Activated naive CD8-positive, alpha-beta T cell treated with anti-CD3 and anti-CD28 coated beads for 36 hours (primary cell): ENCODE measurements at places on chromosomes 1 and 21. TPM values are rescaled to one million over a fixed set of nuclear protein-coding genes. Genes with fewer than 3 reads are reported as not detected.
A peak's percentile ranks its signal among the peaks of the same experiment; 100 is the strongest.

GRCh38 chr1:41243079-41243385 lies 926 bp upstream of the SCMH1 start:
- peaks cover 1% of the 10 kb centered on the region for H3K36me3 ChIP-seq
- H3K27ac ChIP-seq: peak overlapping the region; percentile 75
- peak overlapping the region; percentile 77 for H3K4me3 ChIP-seq
- peaks cover 13% of the 10 kb centered on the region for H3K4me1 ChIP-seq
- no peak for DNase-seq

The NSL1 gene
- 35.7 TPM for total RNA-seq

The LEMD1 gene
- 0.78 TPM for total RNA-seq

GRCh38 chr1:74053407-74053806 lies 144.6 kb downstream of the LRRIQ3 start:
- H3K4me3 ChIP-seq: no peak overlapping the region
- H3K27me3 ChIP-seq: no peaks in the 10 kb centered on the region
- H3K36me3 ChIP-seq: no peaks in the 10 kb centered on the region
- DNase-seq: no peak
- no peaks in the 10 kb centered on the region for H3K4me1 ChIP-seq

GRCh38 chr1:73755649-73756048 lies 442.3 kb downstream of the LRRIQ3 start:
- no peak overlapping the region for H3K27ac ChIP-seq
- no peaks in the 10 kb centered on the region for H3K36me3 ChIP-seq
- H3K27me3 ChIP-seq: no peaks in the 10 kb centered on the region
- no peaks in the 10 kb centered on the region for H3K4me1 ChIP-seq
- DNase-seq: no peak

DNA sequence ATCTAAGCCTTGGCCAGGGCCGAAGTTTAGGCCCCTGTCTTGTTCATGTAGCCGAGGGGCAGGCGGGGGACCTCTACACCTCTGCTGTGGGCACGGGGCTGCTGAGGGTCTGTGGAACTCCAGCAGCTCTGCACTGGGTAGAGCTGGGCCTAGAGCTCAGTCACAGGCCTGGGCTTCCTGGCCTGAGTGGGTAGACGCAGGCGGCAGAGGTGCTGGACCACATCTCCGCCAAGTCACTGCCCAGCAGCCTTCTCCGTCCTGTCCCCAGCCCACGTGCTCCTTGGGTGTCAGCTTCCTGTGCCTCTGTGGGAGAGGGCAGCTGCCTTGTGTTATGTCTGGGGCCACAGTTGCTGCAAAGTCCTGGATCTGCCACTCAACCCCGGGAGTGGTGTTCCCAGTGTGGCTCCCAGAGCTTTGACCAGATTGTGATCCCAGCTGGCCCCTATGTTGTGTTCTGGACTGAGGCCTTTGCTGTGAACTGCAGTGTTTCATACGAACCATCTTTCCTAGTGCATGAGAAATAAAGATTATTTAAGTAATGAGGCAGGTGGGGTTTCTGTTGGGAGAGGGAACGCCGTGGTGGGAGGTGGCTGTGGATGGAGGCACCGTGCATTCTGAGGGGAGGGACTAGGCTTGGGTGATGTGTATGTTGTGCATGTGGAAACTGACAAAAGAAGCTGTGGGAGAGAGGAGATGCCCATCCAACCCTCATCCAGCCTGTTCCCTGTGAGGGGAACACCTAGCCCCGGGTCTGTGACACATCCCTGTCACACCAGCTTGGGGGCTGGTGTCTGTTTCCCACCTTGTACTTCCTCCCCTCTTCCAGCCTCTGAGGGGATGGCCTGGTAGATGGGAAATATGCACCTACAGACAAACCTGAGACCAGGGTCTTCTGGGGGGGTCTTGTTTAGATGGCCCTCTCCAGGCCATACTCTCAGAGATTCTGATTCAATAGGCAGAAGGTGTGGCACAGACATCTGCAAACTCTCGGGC lies 12.2 kb downstream of the AMPD2 start:
- H3K4me1 ChIP-seq: peaks cover 14% of the 10 kb centered on the region
- H3K4me3 ChIP-seq: no peak overlapping the region
- no peaks in the 10 kb centered on the region for H3K27me3 ChIP-seq
- DNase-seq: no peak

The IRF6 gene
- total RNA-seq: 2.1 TPM

DNA sequence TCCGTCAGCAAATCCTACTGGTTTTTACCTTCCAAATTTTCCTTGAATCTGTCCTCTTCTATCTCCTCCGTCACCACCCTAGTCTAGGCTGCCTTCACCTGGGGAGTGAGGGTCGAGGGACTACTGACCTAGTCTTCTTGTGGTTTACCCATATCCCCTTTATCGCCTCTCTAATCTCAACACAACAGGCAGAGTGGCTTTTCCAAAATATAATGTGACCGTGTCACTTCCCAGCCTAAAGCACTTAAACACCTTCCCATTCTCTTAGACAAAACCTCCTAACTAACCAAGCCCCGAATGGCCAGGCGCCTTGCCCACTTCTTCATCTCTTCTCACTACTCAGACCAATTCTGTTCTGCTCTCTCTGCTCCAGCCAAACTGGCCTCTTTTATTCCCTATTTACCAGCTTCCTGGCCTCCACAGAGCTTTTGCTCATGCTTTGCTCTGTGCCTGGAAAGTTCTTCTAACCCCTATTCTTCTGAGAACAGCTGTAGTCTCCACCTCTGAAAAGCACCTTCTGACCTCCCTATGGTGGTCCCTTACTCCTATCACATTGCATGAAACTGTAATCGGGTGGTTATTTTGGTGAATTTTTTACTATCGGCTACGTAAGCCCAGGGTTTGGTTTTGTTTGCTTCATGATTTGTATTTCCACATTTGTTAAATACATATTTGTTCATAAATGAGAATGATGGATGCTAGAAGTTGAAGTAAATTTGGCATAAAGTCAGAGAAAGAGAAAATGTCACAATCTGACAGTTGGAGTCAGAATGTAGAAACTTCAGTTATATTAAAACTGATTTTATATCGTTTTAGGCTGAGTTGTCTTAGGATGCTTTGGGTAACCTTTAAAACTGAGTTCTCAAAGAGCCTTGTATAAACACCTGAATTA lies 1.2 kb upstream of the NBPF1 start:
- no peak for DNase-seq
- H3K27ac ChIP-seq: no peak overlapping the region
- no peaks in the 10 kb centered on the region for H3K36me3 ChIP-seq

DNA sequence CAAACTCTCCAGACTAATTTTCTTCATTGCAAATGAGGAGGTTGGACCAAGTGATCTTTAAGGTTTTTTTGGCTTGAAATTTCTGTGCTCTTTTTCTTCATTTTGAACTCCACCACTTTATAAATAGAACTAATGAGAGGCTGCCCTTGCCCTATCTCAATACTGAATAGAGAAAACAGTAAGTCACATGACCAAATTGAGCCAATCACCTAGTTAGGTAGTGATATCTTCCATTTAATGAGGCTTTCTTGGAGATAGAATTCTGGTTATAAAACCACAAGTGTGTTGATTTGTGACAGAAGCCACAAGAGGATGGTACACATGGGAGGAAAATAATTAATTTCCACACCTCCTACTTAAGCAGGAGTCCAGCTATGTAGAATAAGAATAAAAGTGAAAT lies 263.4 kb upstream of the SNX7 start:
- DNase-seq: no peak
- H3K36me3 ChIP-seq: no peaks in the 10 kb centered on the region
- no peaks in the 10 kb centered on the region for H3K27me3 ChIP-seq
- H3K4me1 ChIP-seq: no peaks in the 10 kb centered on the region
- no peak overlapping the region for H3K27ac ChIP-seq
- H3K4me3 ChIP-seq: no peak overlapping the region

The ANKRD65 gene
- not detected for total RNA-seq

The IFI44 gene
- 45.2 TPM for total RNA-seq

GRCh38 chr1:152328801-152329391 lies 3.9 kb upstream of the FLG start:
- no peak overlapping the region for H3K27ac ChIP-seq
- H3K4me3 ChIP-seq: no peak overlapping the region
- H3K27me3 ChIP-seq: peaks cover 4% of the 10 kb centered on the region
- no peak for DNase-seq
- H3K36me3 ChIP-seq: no peaks in the 10 kb centered on the region

DNA sequence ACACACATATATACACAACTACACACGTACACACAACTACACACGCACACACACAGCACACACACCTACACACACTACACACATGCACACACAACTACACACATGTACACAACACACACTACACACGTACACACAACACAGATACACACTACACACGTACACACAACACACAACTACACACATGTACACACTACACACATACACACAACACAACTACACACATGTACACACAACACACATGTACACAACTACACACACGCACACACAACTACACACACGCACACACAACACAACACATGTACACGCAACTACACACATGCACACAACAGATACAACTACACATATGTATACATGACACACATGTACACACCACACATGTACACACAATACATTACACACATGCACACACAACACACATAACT lies 318.1 kb downstream of the CAMTA1 start:
- no peak overlapping the region for H3K27ac ChIP-seq
- peaks cover 7% of the 10 kb centered on the region for H3K27me3 ChIP-seq
- no peak for DNase-seq
- no peak overlapping the region for H3K4me3 ChIP-seq
- H3K4me1 ChIP-seq: no peaks in the 10 kb centered on the region
- H3K36me3 ChIP-seq: no peaks in the 10 kb centered on the region

DNA sequence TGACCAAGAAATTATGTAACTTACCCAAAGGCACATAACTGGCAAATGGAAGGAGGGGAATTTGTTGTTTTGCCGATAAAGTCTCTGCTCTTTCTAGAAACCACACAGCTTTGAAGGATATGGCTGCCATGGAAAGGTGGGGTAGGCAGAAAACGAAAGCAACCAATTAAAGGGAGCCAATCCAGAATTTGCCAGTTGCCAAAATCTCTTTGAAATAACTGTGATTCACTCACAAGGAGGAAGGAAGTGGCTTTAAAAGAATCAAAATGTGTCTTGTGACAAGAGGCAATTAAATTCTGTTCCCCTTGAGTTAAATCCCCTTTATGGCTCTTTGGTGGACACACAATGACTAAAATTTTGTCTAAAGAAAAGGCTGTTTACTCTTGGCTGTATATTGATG lies 61.2 kb upstream of the CCDC190 start:
- no peaks in the 10 kb centered on the region for H3K36me3 ChIP-seq
- no peak overlapping the region for H3K27ac ChIP-seq
- H3K4me3 ChIP-seq: no peak overlapping the region
- no peak for DNase-seq
- peaks cover 6% of the 10 kb centered on the region for H3K4me1 ChIP-seq
- peaks cover 31% of the 10 kb centered on the region for H3K27me3 ChIP-seq

The LRRC39 gene
- total RNA-seq: 0.40 TPM

GRCh38 chr1:208534599-208534897 lies 290.4 kb upstream of the PLXNA2 start:
- no peak overlapping the region for H3K27ac ChIP-seq
- no peaks in the 10 kb centered on the region for H3K36me3 ChIP-seq
- H3K27me3 ChIP-seq: no peaks in the 10 kb centered on the region
- H3K4me3 ChIP-seq: no peak overlapping the region
- no peak for DNase-seq
